ENCODE measurements at places on chromosomes 16 and 17. TPM values are rescaled to one million over a fixed set of nuclear protein-coding genes. Genes with fewer than 3 reads are reported as not detected.

DNA sequence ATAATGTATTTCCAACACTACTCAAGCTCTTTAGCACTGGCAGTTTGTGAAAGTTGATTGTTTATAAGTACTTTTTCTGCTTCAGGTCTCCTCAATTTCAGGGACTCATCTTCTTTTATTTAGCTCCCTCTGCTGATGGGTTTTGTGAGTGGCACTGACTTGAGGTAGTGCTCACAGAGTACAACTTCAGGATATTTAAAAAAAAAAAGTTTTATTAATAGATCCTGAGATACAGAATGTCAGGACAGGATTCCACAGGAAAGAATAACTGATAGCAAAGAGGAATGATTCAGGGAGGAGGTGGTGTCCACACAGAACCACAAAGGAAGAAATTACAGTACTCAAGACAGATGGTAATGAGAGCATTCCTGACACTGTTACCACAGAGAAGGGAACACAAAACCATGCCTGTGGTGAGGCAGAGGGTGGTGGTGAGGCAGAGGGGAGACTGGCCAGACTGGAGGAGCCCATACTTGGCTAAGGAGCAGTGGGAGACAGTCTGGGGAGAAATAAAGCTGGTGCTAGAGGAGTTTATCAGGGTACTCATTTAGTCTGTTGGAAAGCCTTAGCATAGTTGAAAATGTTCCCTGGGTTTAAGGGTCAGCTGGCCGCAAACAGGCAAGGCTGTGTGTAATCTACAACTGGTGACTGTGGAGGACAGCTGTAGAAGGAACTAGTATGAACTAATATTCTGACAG lies 63.7 kb downstream of the SPAG9 start:
- peak overlapping the region; percentile 58 for H3K27ac ChIP-seq
- no peaks in the 10 kb centered on the region for H3K27me3 ChIP-seq
- no peak overlapping the region for H3K4me3 ChIP-seq
- peaks cover 50% of the 10 kb centered on the region for H3K4me1 ChIP-seq

DNA sequence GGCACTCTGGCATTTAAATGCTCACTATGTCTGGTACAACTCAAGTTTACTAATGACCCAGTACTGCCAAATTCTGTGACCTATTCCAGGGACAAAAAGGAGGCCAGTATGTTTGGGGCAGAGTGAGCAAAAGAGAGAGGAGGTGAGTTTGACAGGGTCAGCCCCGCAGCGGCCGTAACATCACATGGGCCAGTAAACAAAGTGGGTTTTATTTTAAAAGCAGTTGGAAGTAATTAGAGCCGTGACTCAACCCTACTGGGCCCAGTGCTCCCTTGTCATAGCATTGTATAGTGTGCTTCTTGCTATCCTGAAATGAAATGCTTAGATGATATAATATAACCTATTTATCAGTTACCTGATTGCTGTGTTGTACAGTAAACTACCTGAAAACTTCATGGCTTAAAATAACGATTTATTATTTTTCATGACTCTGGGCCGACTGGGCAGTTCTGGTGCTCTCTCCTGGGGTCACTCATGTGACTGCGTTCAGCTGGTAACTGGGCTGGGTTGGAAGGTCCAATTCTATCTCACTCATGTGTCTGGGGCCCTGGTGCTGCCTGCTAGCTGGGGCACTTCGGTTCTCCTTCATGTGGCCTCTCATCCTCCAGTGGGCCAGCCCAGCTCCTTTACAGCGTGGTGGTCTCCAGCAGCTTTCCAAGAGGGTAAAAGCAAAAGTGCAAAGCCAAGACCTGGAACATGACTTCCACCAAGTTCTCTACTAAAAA lies 27.4 kb downstream of the IQCK start:
- H3K27me3 ChIP-seq: no peaks in the 10 kb centered on the region
- no peak for DNase-seq
- no peaks in the 10 kb centered on the region for H3K36me3 ChIP-seq
- peak overlapping the region; percentile 19 for H3K27ac ChIP-seq
- peaks cover 11% of the 10 kb centered on the region for H3K4me1 ChIP-seq

- DNase-seq: no peak
- no peak overlapping the region for H3K27ac ChIP-seq
- no peaks in the 10 kb centered on the region for H3K27me3 ChIP-seq
- no peaks in the 10 kb centered on the region for H3K4me1 ChIP-seq
These were observed 8.5 kb upstream of the LONP2 start for GRCh38 chr16:48235556-48236136.

- H3K4me1 ChIP-seq: no peaks in the 10 kb centered on the region
- no peak overlapping the region for H3K27ac ChIP-seq
- H3K36me3 ChIP-seq: no peaks in the 10 kb centered on the region
- peaks cover 42% of the 10 kb centered on the region for H3K27me3 ChIP-seq
These were observed 170.4 kb downstream of the WSCD1 start for GRCh38 chr17:6240601-6241000.

GRCh38 chr17:30112794-30113193 lies 3.8 kb upstream of the NSRP1 start:
- H3K4me3 ChIP-seq: no peak overlapping the region
- H3K27me3 ChIP-seq: no peaks in the 10 kb centered on the region
- H3K4me1 ChIP-seq: peaks cover 12% of the 10 kb centered on the region
- no peak for DNase-seq
- H3K27ac ChIP-seq: no peak overlapping the region

GRCh38 chr16:31033709-31034492 lies 543 bp downstream of the STX4 start:
- H3K27ac ChIP-seq: peak overlapping the region; percentile 87
- H3K27me3 ChIP-seq: no peaks in the 10 kb centered on the region
- H3K4me3 ChIP-seq: peak overlapping the region; percentile 90
- H3K4me1 ChIP-seq: peaks cover 24% of the 10 kb centered on the region
- H3K36me3 ChIP-seq: peaks cover 24% of the 10 kb centered on the region
- DNase-seq: peak; percentile 96

DNA sequence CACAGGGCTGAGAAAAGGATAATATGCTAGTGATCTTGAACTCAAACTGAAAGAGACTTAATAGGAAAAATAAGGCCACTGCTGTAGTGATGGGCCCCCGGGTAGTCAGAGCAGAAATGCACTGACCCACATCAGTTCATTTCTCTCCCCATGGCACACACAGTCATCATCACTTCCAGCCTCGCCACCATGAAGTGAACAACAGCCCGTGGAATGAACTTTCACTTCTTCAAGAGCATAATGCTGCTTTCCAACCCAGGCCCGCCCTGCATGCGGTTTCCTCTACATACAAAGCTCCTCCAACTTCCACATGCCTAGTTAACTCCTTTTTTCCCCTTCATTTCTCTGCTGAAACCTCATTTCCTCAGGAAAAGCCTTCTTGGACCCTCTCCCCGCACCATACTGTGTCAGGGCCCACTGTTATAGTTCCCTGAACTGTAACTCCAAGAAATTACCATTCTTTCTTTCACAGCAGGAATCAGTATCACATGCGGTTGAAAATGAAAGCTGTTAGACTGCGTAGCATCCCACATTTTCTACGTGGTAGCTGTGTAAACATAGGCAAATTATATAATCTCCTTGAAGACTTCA lies 65.8 kb upstream of the SMIM36 start:
- no peaks in the 10 kb centered on the region for H3K36me3 ChIP-seq
- H3K27ac ChIP-seq: peak overlapping the region; percentile 89
- H3K27me3 ChIP-seq: no peaks in the 10 kb centered on the region
- peaks cover 11% of the 10 kb centered on the region for H3K4me1 ChIP-seq
- H3K4me3 ChIP-seq: peak overlapping the region; percentile 40

The KNOP1 gene
- 7.2 TPM for total RNA-seq

The RNF227 gene
- total RNA-seq: 1.0 TPM

The SSTR5 gene
- not detected for total RNA-seq

All from stomach (tissue), 19 donors.